Cardiac fibroblast (primary cell): ENCODE measurements at places on chromosomes 4 and X.

- no peak for DNase-seq
Measured at GRCh38 chr4:85050736-85051135, 84.2 kb upstream of the WDFY3 start.

GRCh38 chr4:15368856-15369255 is 59.0 kb upstream of the C1QTNF7 start:
- peak; percentile 58 for DNase-seq

GRCh38 chr4:184215709-184216328 is 1.9 kb downstream of the ENPP6 start:
- no peak for DNase-seq

DNA sequence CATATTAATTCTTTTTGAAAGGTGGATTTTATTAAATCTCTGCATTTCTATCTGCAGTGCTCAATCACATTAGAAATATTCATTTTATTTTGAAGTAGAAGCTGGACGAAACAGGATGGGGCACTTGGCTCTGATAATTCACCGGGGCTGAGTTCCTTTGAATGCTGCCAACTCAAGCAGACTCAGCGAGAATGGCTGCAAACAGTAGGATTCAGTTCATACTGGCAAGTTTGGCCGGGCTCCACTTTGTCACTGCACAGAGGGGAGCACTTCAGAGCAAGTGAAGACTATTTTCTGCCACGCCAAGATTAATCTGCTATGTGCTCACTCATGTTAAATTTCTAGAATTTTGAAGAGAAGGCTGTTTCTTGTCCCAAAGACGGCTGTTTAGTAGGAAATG is 30.7 kb upstream of the KLHL8 start:
- DNase-seq, result peak; percentile 23

DNA sequence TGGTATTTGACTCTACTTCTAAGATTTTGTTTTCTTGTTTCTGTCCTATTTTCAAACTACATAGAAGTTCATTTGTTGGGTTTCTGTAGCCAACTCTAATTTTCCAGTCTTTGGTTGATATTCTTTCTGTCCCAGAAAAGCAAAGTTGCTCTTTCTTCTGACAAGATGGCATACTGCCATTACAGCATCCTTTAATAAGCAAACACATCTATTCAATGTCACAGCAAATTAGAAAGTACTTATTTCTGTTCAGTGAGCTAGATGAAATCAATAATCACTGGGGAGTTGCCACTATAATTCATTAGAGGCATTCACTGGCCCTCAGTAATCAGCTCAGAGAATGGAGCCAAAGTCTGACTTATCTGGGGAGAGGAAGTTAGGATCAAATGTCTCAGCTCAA is 1258.0 kb upstream of the IGFBP7 start:
- DNase-seq, result no peak

DNA sequence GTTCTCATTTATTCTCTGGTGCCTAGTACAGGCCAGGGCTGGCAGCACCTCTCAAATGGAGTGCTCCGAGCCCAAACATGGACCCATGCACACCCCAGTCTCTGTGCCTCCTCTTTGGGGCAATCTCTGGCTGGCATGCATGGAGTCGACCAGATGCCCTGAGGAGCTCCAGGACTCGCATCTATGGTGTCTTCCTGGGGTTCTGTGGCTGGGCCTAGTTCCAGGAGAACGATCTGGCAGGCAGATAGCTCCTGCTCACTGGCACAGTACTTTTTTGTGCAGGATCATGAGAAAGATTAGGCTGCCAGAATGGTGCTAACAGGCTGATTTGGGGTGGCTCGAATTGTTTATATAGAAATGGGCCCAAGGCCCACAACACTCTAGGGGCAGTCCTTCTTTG is 72.0 kb upstream of the PJA1 start:
- DNase-seq, result no peak

DNA sequence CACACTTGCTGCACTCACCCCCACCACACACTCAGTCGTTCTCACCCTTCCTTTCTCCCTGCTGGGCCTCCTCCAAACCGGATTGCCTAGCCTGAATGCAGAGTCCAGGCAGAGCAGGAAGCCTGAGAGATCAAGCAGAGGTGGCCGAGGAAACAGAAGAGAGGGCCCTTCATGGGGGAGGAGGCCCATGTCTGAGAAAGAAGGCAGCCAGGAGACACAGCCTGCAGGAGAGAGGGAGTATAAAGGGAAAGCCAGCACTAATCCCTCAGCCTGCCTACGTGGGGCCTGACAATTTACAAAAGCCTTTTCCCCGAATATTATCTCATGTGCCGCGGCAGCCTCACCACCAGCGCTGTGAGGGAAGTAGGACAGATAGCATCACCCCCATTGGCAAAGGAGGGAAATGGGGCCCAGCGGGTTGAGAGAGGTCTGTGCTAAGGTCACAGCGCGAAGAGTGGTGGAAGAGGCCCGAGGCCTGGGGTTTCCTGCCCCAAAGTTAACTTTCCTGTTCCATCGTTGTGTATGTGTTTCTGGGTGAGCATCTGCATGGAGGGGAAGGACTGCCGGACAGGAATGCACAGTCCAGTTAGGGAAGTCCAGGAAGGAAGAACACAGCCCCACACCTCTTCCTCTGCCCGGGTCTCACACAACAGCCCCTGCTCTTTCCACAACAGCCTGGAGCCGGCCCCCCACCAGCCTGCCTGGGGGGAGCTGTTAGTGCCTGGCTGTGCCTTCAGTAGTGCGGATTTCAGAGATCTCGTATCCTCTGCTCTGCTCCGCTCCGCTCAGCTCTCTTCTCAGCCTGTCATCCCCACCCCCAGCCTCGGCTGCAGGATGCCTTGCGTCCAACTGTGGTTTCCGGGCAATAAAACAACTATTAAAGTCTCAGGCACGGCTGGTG is 50.9 kb upstream of the BCOR start:
- DNase-seq, result no peak

GRCh38 chr4:94530073-94530472 is 78.3 kb downstream of the PDLIM5 start:
- peak; percentile 38 for DNase-seq

DNA sequence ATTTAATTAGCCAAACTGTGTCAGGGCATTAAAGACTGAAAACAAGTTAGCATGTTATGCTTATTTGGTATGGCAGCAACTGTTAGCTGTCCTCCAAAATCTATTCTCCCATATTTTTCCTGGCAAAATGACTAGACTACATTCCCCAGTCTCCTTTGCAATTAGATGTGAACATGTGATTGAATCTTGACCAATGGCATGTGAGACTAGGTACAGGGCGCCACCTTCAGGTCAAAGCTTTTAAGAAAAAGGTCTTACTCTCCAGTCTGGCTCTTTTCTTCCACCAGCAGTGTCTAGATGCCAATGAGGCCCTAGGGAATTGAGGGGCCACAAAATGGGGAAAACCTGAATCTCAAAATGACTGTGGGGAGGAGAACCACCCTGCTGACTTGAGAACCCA is 408.2 kb downstream of the SMARCA1 start:
- peak; percentile 0 for DNase-seq

DNA sequence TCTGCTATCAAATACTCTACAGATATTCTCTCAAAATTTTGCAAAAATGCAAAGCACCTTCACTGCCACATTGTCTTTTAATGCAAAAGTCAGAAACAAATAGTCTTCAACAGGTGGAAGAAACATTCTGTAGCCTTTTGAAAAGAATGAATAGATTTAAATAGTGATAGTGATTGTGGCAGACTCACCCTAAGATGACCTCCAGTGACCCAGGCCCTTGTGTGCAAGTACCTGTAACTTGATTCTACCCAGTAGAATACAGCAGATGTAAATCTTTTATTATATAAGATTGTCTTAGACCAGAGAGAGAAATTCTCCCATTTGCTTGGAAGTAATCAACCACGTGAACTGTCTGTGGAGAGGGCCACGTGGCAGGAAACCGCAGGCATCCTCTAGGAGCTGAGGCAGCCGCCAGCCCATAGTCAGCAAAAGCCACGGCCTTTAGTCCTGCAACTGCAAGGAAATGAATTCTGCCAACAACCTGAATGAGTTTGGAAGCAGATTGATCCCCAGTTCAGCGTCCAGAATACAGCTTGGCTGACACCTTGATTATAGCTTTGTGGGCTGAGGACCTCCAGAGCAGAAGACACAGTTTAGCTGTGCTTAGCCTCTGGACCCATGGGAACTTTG is 272.5 kb downstream of the ARHGAP10 start:
- peak; percentile 31 for DNase-seq

GRCh38 chr4:186727169-186727976 is 3.7 kb upstream of the FAT1 start:
- no peak for DNase-seq

- peak; percentile 73 for DNase-seq
Measured at GRCh38 chrX:95076449-95076848, 1402.4 kb downstream of the FAM133A start.
